ENCODE measurements at places on chromosomes 2 and 18. TPM values are rescaled to one million over a fixed set of nuclear protein-coding genes. Genes with fewer than 3 reads are reported as not detected.

DNA sequence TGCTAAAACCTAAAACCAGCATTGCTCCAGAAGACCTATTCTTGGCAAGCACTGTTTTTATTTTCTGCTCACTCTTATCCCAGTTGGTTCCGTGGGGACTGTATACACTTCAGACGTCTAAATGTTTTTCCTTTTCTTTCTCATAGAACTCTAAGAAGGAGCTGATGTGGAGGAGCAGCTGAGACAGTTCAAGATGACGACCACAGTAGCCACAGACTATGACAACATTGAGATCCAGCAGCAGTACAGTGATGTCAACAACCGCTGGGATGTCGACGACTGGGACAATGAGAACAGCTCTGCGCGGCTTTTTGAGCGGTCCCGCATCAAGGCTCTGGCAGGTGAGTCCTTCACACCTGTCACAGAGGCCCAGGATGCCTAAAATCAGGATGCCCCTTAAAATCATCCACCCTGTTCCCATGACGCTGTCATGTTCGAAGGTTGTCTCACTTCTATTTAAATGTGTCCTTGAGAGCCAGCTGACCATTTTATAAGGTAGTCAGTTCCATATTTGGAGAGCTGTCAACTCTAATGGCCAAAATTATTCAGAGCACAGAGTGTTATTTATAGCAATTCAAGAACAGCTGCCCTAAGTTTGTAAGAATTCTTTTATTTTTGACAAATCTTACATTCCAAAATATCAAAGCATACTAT, 70.2 kb downstream of the SPTBN1 start:
- DNase-seq, result no peak

DNA sequence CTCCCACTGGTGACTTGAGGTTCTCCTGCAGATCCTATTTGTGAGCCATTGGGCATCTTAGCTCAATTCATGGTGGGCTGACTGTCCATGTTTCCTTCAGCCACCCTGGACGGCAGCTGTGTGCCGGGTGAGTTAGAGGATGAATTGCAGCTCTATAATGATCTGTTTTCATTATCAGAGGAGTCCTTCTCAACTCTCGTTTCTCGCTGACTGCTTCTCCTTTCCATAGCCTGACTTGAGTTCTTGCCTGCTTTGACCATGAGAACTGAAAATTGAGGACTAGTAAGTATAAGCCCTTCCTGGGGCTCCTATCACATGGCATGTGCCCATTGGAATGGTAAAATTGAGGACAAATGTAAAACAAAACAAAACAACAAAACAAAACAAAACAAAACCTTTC, 121.8 kb downstream of the CDC42EP3 start:
- DNase-seq, result no peak

GRCh38 chr18:34976123-34976522, 65.1 kb upstream of the MAPRE2 start:
- no peak for DNase-seq

Gene PAX3
- not detected for total RNA-seq
